ENCODE measurements at places on chromosomes 11 and 22.

DNA sequence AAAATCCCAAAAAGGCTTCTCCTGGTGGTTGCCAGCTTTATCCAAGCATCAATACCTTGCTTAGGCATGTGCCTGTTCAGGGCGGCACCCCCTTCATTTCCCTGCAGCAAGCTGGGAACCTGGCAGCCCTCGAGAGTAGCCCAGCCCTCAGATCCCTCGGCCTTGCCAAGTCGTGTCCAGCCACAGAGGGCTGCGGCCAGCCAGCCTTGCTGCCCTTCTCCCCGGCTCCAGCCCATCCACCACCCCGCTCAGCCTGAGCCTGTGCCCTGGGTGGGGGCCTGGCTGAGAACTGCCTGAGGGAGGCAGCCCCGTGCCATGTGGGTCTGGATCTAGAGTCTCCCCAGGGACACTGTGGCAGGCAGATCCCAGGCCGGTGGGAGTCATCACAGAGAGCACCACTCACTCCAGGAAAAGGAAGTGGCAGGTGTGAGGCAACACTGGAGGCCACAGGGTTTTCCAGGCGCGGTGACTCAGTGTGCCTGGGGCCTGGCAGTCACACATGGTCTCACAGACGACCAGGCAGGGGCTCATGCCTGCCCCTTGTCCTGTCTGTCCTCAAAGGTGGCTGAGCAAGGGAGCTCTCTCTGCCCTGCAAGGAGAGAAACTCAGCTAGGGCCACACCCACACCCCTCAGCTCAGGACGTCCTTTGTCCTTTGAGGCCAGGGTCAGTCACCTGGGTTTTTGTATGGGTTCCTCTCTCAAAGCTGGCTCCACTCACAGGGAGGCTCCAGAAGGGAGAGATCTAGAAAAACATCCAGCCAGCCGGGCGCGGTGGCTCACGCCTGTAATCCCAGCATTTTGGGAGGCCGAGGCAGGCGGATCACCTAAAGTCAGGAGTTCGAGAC, 12.2 kb upstream of the CDC42BPG start:
- no peak for DNase-seq

- no peak for DNase-seq
These were observed 58.7 kb upstream of the TNRC6B start for GRCh38 chr22:40118979-40119378.

GRCh38 chr11:31795706-31796498, 15.2 kb downstream of the PAX6 start:
- DNase-seq = no peak

DNA sequence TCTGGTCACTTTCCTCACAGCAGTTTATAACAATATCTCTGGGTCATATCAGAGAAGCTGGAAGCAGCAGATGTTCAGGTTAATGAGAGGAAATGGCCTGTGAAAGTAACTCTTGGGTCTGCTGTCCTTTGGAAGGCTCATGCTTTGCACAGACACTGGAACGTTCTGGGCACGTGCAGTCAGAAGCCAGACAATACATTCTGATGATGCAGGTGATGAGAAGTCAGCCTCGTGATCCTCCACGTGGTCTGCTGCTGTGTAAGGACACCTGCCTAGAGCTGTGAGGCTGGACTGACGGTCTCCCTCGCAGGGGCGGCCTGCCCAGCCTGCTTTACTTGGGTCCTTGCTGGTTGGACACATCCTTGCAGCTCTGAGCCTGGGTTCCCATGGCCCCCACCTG, 18.8 kb upstream of the ADORA2A start:
- DNase-seq = no peak

All from stimulated activated CD8-positive, alpha-beta memory T cell treated with anti-CD3 and anti-CD28 coated beads, Interleukin-7, amount 100 ng/mL, for 1 hour (primary cell).